Lung (tissue), 17 donors: ENCODE measurements at places on chromosomes 16 and 17. TPM values are rescaled to one million over a fixed set of nuclear protein-coding genes. Genes with fewer than 3 reads are reported as not detected.

DNA sequence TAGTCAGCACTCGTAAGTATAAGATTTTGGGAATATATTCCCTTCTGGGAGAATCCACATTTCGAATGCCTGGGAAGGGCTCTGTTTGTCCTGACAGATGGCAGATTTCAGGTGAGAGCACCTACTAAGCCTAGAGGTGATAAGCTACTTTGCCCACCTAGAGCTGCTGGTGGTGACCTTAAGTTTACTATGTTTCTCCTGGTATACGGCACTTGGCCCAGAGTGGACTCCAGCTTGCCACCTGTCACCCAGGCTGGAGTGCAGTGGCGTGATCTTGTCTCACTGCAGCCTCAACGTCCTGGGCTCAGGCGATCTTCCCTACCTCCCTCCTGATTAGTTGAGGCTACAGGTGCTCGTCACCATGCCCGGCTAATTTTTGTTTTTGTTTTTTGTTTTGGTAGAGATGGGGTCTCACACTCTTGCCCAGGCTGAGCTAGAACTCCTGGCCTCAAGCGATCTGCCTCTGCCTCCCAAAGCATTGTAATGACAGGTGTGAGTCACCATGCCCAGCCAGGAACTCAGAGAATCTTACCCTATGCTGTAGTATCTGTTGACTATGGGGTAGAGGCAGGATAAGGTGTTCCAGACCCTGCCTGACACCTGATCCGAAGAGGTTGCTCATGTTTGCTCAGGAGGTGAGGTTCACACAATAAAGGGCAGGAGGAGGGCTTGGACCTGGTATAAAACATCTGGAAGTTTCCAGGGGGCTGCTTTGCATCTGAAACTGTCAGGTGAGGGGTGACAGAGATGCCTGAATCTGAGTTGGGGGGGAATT lies at the start of gene ZG16:
Gene ZG16 (plus strand): TSS at position 681 of the 775 bp plus-strand sequence. CDS start 1,011 bp downstream, outside the sequence.
- H3K27ac ChIP-seq = no peak within 1 kb of the TSS
- no peak within 1 kb of the TSS for H3K4me3 ChIP-seq
- no peak for DNase-seq
- no peaks in the 10 kb centered on the region for H3K4me1 ChIP-seq
- H3K27me3 ChIP-seq = no peaks in the 10 kb centered on the region

LYZL6 gene
- not detected for polyA plus RNA-seq

DNA sequence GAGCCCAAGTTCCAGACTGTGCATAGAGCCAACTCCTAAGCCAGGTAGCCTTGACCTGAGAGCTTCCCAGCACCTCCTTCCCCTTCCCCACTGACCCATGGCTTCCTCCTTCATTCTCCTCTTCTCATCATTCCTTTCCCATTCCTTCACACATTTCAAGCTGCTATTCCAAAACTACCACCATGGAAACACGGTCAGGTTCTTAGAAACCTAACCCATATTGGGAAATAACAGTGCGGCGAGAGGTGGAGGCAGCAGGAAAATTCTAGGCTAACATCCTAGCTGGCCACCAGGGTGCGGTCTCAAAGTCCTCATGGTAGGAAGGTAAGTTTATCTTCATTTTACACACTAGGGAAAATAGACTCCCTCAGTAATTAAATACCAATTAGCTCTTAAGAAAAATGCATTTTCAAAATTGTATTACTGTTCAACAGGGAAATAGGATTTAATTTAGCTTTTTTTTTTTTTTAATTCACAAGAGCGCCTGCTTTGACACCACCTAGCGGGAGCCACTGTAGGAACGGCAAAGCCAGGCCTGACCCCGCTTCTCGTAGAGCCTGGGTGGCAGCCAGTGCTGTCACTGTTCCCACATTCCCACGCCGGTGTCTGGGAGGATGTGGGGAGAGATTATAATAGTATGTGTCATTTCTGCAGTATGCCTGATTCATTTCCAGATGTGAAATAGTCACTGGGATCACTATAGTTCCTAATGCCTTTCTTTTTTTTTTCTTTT lies 14.0 kb upstream of the SPHK1 start:
- peak; percentile 71 for DNase-seq
- H3K27me3 ChIP-seq = no peaks in the 10 kb centered on the region
- no peak overlapping the region for H3K4me3 ChIP-seq
- H3K36me3 ChIP-seq = no peaks in the 10 kb centered on the region
- no peak overlapping the region for H3K27ac ChIP-seq

GRCh38 chr16:66574081-66574480 lies 5.2 kb upstream of the CMTM2 start:
- peaks cover 17% of the 10 kb centered on the region for H3K4me1 ChIP-seq
- H3K27ac ChIP-seq = no peak overlapping the region
- no peak for DNase-seq
- no peaks in the 10 kb centered on the region for H3K36me3 ChIP-seq
- no peak overlapping the region for H3K4me3 ChIP-seq
- peaks cover 16% of the 10 kb centered on the region for H3K27me3 ChIP-seq

GRCh38 chr16:72172105-72173034 lies at the start of gene PMFBP1:
PMFBP1 (minus strand) TSS chr16:72172155; CDS start chr16:72171208, 947 bp downstream.
- DNase-seq = no peak
- no peak within 1 kb of the TSS for H3K27ac ChIP-seq
- no peaks in the 10 kb centered on the region for H3K36me3 ChIP-seq

DNA sequence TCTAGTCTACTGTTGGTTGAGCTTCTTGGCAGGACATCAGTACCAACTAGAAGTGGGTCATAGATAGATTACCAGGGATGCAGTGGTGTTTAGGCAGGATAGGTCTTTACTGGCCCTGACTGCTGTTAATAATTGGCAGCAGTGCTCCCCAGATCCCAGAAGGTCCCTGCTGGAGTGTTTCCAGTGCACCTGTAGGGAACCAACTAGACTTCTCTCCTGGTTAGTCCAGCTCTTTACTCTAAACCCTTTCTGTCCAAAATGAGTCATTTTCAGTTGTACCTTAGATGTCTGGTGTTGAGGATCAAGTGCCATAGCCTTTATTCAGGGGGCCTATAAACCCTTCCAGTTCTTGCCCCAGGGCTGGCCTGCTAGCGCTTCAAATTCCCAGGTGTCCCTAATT lies 8.7 kb downstream of the POLR2C start:
- H3K27ac ChIP-seq = no peak overlapping the region
- DNase-seq = no peak
- H3K27me3 ChIP-seq = no peaks in the 10 kb centered on the region
- H3K4me3 ChIP-seq = no peak overlapping the region
- peaks cover 3% of the 10 kb centered on the region for H3K4me1 ChIP-seq

DNA sequence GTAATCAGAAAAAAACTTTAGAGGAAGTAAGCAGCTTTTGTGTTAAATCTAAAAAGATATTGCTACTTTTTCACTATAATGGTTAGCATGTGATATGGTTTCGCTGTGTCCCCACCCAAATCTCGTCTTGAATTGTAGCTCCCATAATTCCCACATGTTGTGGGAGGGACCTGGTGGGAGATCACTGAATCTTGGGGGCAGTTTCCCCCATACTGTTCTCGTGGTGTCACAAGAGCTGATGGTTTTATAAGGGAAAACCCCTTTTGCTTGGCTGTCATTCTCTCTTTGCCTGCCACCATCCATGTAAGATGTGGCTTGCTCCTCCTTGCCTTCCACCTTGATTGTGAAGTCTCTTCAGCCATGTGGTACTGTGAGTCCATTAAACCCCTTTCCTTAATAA lies 117.1 kb downstream of the KCNJ2 start:
- H3K4me1 ChIP-seq = no peaks in the 10 kb centered on the region
- no peak overlapping the region for H3K27ac ChIP-seq
- no peaks in the 10 kb centered on the region for H3K36me3 ChIP-seq
- H3K4me3 ChIP-seq = no peak overlapping the region
- no peaks in the 10 kb centered on the region for H3K27me3 ChIP-seq

DNA sequence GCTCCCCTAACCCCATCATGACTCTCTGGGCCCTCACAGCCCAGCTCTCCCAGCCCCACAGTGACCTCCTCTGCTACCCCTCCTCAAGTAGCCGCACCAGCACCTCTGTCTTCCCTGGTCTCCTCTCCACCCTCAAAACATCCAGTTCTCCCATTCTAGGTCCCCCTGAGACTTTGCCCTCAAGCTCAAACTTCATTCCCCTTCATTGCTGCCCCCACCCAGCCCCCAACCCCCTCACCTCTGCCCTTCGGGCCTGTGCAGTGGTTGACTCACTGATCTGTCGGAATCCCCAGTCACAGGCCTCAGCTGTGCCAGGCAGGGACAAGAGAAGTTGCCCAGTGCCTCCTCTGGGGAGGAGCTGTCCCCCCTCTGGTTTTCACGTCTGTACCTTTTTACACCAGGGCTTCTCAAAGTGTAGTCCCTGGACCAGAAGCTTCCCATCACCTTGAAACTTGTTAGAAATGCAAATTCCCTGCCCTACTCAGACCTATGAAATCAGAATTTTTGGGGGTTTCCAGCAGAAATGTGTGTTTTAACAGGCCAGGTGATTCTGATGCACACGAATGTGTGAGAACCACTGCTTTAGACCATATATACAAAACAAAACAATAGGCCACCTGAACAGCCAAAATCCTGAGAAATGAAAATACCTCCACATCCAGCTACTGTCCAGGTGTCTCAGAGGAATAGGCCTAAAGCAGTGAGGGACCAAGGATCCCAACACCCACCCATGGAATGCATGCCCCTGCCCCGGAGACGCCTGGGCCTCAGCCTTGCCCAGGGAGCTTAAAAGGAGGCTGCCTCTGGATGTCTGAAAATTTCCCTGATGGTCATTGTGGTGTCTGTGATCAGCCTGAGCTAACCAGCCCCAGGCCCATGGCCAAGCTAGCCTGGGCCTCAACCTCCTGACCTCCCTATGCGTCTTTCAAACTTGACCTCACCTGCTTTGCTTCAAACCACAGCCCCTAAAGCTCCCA lies 853 bp upstream of the DOK4 start:
- no peak overlapping the region for H3K4me3 ChIP-seq
- no peak for DNase-seq
- H3K27ac ChIP-seq = peak overlapping the region; percentile 70
- no peaks in the 10 kb centered on the region for H3K27me3 ChIP-seq
- no peaks in the 10 kb centered on the region for H3K4me1 ChIP-seq

GRCh38 chr17:5127910-5128309 lies 12.1 kb downstream of the USP6 start:
- H3K36me3 ChIP-seq = no peaks in the 10 kb centered on the region
- peaks cover 2% of the 10 kb centered on the region for H3K4me1 ChIP-seq
- no peak overlapping the region for H3K27ac ChIP-seq
- H3K4me3 ChIP-seq = no peak overlapping the region
- DNase-seq = no peak

DNA sequence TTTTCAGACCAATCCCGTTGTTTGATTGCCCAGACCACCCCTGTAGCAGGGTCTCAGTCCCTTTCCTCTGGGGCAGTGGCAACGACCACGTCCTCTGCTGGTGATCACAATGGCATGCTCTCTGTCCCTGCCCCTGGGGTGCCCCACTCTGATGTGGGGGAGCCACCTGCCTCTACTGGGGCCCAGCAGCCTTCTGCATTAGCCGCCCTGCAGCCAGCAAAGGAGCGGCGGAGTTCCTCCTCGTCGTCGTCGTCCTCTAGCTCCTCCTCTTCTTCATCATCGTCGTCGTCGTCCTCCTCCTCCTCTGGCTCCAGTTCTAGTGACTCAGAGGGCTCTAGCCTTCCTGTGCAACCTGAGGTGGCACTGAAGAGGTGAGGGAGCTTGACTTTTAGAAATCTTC lies 9.2 kb downstream of the ELOB start:
- no peak overlapping the region for H3K4me3 ChIP-seq
- no peak overlapping the region for H3K27ac ChIP-seq
- H3K27me3 ChIP-seq = no peaks in the 10 kb centered on the region
- DNase-seq = no peak

GRCh38 chr16:68128577-68129305 lies 43.6 kb downstream of the NFATC3 start:
- H3K27me3 ChIP-seq = no peaks in the 10 kb centered on the region
- H3K4me1 ChIP-seq = peaks cover 6% of the 10 kb centered on the region
- peak overlapping the region; percentile 61 for H3K27ac ChIP-seq
- H3K4me3 ChIP-seq = no peak overlapping the region
- H3K36me3 ChIP-seq = peaks cover 7% of the 10 kb centered on the region

- no peak overlapping the region for H3K27ac ChIP-seq
- H3K36me3 ChIP-seq = no peaks in the 10 kb centered on the region
- no peak overlapping the region for H3K4me3 ChIP-seq
- no peaks in the 10 kb centered on the region for H3K27me3 ChIP-seq
- peaks cover 1% of the 10 kb centered on the region for H3K4me1 ChIP-seq
- no peak for DNase-seq
These were observed 18.0 kb upstream of the PMFBP1 start for GRCh38 chr16:72189865-72190371.

- no peaks in the 10 kb centered on the region for H3K27me3 ChIP-seq
- no peak for DNase-seq
- H3K36me3 ChIP-seq = no peaks in the 10 kb centered on the region
These were observed 22.2 kb downstream of the KRT23 start for GRCh38 chr17:40915199-40915661.

GRCh38 chr17:69477204-69477902 lies 62.9 kb downstream of the MAP2K6 start:
- peaks cover 3% of the 10 kb centered on the region for H3K36me3 ChIP-seq
- H3K4me3 ChIP-seq = no peak overlapping the region
- no peaks in the 10 kb centered on the region for H3K27me3 ChIP-seq
- no peak overlapping the region for H3K27ac ChIP-seq
- H3K4me1 ChIP-seq = no peaks in the 10 kb centered on the region

GRCh38 chr16:24208710-24209109 lies 47.4 kb upstream of the CACNG3 start:
- no peaks in the 10 kb centered on the region for H3K4me1 ChIP-seq
- no peak overlapping the region for H3K27ac ChIP-seq
- H3K4me3 ChIP-seq = no peak overlapping the region
- H3K36me3 ChIP-seq = peaks cover 6% of the 10 kb centered on the region
- no peaks in the 10 kb centered on the region for H3K27me3 ChIP-seq
- DNase-seq = no peak

MNT gene
- 11.5 TPM for polyA plus RNA-seq

- no peaks in the 10 kb centered on the region for H3K27me3 ChIP-seq
- no peak for DNase-seq
- peaks cover 29% of the 10 kb centered on the region for H3K4me1 ChIP-seq
- H3K27ac ChIP-seq = no peak overlapping the region
- no peak overlapping the region for H3K4me3 ChIP-seq
These were observed 10.3 kb downstream of the STARD3 start for GRCh38 chr17:39647256-39647655.

- H3K27ac ChIP-seq = no peak overlapping the region
- H3K36me3 ChIP-seq = no peaks in the 10 kb centered on the region
- H3K4me1 ChIP-seq = peaks cover 3% of the 10 kb centered on the region
- no peak for DNase-seq
- H3K27me3 ChIP-seq = no peaks in the 10 kb centered on the region
- no peak overlapping the region for H3K4me3 ChIP-seq
These were observed 160.6 kb upstream of the RPL38 start for GRCh38 chr17:74042744-74043486.
